ENCODE measurements at places on chromosomes 5 and 9.

DNA sequence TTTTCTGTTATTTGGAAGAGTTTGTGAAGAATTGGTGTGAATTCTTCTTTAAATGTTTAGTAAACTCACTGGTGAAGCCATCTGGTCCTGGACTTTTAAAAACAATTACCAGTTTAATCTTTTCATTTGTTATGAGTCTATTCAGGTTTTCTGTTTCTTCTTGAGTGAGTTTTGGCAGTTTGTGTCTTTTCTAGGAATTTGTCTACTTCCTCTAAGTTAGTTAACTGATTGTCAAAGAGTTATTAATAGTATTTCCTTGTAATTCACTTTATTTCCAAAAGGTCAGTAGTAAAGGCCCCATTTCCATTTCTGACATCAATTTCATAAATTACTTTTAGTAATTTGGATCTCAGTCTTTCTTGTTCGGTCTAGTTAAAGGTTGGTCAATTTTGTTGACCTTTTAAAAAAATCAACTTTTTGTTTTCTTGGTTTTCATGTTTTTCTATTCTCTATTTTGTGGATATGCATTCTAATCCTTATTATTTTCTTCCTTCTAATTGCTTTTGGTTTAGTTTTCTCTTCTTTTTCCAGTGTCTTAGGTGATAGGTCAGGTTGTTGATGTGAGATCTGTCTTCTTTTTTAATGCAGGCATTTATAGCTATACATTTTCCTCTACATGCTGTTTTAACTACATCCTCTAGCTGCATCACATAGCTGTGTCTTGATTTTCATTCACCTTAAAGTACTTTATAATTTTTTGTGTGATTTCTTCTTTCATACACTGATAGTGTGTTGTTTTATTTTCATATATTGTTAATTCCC lies 7.3 kb upstream of the SMIM3 start:
- DNase-seq, result no peak

DNA sequence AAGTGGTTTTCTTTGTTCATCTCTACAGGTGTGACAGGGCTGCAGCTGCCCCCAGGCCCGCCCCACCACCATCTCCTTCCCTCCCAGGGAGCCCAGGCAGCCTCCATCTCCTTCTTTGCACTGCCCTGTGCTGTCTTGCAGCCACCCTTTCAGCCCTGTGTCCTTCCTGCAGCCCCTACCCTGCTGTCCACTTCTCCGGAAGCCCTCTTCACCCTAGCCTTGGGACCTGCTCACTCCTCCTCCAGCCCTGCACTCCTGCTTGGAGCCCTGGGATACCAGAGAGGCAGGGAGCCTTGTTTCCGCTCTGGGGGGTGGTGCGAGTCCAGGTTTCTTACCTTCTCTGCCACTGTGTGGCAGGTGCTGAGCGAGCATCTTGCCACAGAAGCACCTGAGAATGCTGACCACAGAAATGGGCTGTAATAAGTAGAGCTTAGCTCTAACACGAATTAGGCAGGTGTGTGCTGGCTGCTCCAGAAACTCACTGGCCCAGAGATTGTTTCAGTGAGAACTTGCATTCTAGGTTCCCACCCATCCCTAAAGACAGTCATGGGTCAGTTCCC lies 51.3 kb upstream of the GADD45G start:
- DNase-seq, result no peak

DNA sequence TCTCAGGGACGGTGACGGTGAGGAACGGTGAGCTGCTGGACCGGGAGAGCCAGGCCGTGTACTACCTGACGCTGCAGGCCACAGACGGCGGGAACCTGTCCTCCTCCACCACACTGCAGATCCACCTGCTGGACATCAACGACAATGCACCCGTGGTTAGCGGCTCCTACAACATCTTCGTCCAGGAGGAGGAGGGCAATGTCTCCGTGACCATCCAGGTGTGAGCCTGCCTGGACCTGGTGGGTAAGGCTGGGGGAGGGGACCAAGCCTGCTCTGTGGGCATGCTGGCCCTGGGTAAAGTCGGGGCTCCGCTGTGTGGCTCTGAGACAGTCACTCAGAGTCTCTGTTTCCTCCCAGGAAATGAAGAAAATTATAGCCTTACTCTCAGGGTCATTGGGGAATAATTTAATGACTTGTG lies 29.3 kb downstream of the CDHR2 start:
- DNase-seq, result no peak

- no peak for DNase-seq
These were observed 71.0 kb downstream of the LRRC70 start for GRCh38 chr5:62649476-62650113.

DNA sequence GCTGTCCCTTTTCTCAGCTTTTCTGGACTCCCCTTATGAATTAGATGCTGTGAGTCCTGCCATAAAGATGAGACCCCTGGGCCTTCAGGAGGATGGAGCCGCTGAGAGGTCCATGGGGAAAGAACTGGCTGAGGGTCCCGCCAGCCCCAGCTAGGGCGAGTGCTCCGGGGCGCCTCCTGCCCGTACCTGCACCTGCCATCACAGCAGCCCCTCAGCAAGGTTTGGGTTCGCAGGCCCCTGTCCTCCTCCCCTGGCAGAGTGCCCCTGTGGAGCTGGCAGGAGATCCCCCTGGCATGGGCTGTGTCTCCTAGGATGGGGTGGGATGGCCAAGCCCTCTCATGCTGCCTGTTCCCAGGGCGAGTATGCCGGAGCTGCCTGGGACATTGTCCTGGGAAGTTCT lies 64.2 kb downstream of the COL5A1 start:
- DNase-seq, result no peak

DNA sequence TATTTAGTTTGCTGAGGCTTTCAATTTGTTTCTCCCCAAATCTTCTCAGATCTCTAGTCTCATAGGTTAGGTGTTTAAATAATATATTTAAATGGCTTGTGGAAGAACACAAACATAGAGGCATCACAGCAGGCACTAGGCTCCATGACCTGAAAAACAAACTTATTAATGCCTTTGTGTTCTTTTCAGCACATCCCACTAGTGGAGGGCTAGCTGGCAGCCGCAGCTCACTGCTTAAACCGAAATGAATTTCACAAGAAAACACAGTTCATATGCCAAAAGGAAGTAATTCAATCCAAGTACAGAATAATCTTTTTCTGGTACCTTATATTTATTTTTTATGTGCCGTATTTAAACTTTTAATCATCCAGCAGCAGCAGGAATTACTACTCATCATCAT lies 382.5 kb downstream of the PLK2 start:
- DNase-seq, result no peak

DNA sequence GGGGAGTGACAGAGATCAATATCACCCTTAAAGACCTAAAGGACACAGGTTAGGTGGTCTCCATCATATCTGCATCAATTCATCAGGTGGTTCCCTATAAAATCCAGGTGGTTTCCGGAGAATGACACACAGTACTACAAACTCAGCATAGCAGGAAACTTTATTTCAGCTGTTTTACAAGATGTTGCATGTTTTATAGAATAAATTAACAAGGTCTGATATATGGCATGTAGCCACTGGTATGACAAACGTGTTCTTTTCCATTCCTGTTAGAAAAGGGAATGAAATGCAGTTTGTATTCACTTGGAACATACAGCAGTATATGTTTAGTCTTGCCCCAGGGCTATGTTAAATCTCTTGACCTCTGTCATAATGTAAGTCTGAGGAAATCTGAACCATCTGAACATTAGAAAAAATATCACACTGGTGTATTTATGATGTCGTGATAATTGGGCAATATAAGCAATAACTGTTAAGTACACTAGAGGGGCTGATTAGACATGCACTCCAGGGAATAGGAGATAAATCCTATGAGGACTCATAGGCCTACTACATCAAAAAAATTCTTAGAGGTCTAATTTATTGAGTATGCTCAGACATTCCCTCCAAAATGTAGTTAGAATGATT lies 42.2 kb upstream of the TNFSF8 start:
- DNase-seq, result no peak

- DNase-seq, result no peak
These were observed 107.3 kb downstream of the ZDHHC21 start for GRCh38 chr9:14585730-14586473.

DNA sequence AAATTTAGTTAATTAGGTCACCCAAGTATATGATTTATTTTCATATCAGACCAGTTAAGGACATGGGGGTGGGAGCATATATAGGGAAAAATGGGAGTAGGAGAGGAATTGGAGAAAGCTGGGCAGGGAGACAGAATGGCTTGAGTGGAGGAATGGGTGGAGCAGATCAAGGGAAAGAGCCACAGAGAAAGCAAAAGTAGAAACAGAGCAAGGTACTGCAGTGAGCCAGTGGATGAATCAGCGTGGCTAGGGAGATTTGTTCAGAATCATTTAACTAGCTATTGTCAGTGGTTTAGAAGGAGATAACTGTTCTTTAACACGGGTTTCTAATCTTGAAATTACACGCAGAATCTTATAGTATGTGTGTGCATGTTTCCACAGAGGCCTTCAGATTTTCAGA lies 37.4 kb downstream of the SNX24 start:
- no peak for DNase-seq

- no peak for DNase-seq
These were observed 1.0 kb downstream of the NUDCD2 start for GRCh38 chr5:163458778-163459385.

GRCh38 chr5:45372629-45373028 lies 323.6 kb downstream of the HCN1 start:
- DNase-seq, result no peak

DNA sequence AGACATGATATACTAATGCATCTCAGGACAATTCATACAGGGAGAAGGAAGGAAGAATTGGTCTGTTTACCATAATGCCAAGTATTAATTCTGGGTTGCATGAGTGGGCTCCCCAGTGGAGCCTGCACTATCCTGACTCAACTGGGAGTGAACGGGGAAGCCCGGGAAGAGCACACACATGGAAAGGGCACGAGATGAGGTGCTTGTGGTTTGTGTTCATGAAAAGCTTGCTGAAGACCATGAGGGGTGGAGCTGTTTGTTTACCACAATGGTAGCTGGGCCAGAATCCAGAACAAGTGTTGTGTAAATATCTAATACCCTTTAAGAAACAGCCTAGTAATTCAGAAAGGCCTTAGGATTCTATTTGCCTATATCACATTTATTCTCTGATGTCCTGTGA lies 44.6 kb downstream of the POC5 start:
- no peak for DNase-seq

GRCh38 chr9:27659571-27659970 lies 86.3 kb upstream of the C9orf72 start:
- DNase-seq, result no peak

- DNase-seq, result no peak
These were observed 98.4 kb downstream of the FBXO38 start for GRCh38 chr5:148482196-148482595.

DNA sequence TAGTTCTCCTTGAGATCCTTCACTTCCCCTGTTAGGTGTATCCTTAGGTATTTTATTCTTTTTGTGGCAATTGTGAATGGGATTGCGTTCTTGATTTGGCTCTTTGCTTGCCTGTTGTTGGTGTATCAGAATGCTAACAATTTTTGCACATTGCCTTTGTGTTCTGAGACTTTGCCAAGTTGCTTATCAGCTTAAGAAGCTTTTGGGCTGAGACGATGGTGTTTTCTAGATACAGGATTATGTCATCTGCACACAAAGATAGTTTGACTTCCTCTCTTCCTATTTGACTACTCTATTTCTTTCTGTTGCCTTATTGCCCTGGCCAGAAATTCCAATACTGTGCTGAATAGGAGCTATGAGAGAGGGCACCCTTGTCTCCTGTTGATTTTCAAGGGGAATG lies 609.4 kb upstream of the COX7C start:
- no peak for DNase-seq

DNA sequence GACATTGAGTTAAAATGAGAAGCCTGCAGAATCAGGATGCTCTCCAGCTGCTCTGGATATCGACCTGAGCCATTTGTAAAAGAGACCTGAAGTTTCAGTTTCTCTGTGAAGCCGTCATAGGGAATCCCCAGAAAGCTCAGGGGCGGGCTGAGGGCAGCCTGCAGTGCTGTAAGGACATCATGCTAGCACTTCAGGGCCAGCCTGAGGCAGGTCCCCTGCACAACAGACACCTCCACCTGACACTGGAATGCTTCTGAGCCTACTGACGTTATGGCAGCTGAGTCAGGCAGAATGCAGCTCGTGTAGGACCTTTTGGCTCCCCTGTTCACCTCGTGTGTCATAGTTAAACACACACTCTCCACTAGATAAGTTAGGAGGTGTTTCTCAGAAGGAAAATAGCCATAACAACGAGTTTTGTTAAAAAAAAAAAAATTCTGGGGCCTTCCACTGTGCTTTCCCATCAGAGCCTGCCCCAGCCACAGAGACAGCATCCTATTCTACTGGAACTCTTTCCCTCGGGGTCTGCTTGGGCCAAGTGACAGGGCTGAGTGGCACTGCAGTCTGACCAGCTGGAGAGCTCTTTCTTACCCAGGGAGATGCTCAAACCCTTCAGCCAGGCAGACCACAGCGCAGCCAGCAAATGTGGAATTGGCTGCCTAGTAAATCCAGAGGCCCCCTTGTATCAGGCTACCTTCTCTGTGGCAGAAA lies 354.9 kb downstream of the DIRAS2 start:
- no peak for DNase-seq

GRCh38 chr5:94577466-94578245 lies 40.7 kb downstream of the KIAA0825 start:
- DNase-seq, result no peak

DNA sequence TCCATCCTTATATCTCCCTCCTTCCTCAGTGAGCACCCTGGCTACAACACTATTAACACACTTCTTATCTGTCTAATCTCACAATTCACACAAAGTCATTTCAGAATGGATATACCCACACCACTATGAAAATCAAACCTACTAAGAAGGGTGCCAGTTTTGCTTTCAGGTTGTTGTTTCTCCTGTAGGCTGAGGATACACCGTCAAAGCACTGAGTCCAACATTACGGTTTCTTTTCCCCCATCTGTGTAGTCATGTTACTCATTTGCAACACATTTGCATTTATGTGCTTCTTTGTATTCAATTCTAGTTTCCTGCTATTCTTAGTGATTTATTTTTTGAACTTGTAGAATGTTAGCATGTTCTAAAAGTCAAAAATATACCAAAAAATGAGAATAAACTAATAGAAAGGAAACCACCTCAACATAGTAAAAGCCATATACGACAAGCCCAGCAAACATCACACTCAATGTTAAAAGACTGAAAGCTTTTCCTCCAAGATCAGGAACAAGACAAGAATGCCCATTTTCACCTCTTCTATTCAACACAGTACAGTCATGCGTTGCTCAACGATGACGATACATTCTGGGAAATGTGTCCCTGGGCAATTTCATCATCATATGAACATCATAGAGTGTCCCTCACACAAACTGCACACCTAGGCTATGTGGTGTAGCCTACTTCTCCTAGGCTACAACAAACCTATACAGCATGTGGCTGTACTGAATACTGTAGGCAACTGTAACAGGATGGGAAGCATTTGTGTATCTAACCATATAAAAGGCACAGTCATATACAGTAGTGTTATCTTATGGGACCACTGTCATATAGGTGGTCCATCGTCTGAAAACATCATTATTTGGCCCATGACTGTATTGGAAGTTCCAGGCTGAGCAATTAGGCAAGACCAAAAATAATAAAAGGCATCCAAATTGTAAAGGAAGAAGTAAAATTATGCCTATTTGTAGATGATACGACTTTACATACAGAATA lies 6.3 kb downstream of the ROR2 start:
- DNase-seq, result no peak

Measured in cortex of kidney (tissue), 1 donor.